ENCODE measurements at places on chromosomes 7 and 10. TPM values are rescaled to one million over a fixed set of nuclear protein-coding genes. Genes with fewer than 3 reads are reported as not detected.

DNA sequence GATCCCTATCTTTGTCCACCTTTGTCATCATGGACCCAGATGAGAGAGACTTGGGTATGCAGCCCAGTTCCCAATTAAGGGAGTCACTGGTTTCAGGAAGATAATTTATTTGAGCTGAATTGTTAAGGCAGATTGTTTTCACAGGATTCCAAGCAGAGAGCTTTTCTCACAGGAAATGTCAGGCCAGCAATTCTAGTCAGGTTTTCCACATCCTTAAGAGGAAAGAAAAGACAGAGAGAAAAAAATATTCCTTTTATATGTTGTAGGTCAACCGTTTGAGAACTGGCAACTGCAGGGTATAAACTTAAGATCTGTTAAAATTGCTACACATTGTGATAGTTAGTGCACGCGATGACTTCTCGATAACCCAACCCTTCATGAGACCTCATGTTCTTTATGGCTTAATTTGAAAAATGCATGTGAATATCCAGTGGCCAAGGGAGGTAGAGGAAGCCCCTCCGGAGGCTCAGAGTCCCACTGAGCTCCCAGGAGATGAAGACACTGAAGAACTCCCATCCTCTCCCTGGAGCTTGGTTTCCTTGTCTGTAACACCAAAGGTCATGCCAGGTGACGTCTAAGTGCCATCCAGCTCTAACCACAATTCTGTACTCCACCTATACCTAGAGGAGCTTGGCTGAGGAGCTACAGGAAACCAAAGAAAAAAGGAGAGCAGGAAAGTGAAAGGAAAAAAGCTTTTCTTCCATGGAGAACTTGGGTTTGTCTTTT, 45.6 kb downstream of the MINDY4 start:
- no peak for DNase-seq

DNA sequence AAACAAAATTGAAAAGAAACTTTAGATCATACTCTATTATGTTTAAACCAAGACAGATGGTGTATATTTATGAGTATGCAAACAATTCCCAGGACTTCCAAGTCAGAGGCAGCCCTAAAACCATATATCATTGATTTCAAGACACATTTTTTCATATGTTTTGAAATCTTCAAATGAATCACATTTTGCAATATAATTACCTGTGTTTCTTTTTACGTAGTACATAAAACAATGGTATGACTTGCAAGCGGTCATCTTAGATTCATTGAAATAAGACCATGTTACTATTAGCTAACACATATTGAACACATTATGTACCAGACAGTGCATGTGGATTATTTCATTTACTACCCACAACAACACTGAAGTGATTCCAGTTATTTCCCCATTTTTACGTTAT, 14.9 kb downstream of the SMURF1 start:
- DNase-seq: no peak

DNA sequence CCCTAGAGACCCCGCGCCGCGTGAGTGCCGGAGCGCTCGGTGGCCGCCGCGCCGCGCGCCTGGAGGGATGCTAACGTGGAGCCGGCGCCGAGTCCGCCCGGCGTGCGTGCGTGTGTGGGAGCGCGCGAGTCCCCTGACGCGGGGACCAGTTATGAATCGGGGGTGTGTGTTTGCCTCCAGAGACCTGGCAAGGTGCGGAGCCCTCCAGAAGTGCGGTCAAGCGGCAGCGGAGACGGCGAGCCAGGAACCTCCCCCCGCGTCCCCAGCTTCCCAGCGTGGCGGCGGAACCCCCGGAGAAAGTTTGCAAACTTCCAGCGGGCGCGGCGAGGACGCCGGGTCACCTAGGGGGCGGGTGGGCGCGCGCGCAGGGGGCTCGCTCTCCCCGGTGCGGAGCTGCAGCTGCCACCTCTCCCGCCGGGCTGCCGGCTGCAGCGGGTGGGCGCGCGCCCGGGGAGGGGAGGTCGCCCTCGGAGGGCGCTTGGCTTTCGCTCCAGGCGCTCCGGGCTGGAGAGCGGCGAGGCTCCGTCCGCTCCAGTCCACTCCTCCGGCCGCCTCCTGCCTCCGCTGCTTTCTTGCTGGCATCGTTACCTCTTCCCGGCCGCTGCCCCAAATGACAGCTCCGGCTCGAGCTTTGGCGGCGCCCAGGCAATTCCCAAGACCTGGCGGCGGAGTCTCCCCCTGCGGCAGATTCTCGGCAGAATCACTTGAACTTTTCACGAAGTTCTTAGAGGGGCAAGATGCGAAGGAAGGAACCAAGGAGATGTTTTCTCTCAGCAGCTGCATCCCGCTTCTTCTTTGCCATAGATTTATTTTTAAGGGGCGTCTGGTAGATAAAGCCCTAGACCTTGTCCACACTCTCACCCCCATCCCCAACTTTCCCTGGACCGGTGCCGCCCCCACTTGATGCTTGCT, 2.3 kb upstream of the CREB5 start:
- DNase-seq: peak; percentile 53

DNA sequence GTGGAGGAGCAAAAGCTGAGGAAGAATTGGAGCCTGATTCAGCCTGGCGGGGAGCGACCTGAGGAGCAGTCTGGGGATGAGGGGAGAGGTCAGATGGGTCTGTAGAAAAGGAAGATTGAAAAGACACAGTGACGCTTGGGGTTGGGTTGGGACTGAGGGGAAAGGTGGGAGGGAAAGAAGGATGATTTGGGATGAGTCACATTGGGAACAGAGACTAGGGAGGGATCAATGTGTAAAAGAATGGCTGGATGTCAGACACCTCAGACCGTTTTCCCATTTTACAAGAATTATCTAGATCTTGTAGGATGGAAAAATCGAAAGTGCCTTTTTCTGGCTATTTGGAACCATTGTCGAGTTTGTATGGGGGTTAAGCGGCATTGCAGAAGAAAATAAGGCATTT, 1076.5 kb downstream of the DNAJB9 start:
- no peak for DNase-seq

GRCh38 chr7:143176128-143176527, 7.1 kb upstream of the TAS2R39 start:
- DNase-seq: no peak

Gene CCZ1B
- 61.2 TPM for polyA plus RNA-seq

DNA sequence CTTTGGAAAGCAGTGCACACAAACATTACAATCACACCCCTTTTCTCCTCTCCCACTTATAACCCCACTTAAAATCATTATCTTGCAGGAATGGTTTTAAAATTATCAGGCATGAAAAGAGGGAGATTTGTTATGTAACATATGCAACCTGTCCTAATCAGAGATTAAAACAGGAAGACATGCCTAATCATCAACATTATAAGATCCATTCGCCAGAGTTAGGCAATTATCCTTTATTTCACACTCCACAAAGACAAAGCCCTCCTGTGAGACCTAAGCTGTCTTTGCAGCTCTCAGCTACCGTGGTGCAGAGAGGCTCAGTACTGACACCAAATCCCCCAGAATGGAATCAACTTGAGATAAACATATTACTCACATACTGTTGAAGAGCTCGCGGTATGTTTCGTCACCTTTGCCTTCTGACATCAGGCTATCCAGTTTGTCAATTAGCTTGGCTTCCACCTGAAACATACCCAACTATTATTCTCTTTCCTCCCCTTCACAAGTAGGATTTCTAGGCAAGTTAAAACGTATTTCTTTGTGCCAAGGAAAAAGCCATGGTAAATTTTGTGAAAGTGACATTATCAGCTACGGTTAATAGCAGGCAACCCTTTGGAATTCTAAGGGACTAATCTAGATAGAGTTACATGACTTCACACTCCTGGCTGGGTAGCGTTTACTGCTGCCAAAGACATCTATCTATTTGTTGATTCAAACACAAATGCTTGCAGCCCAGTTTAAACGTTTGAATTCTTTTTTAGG, 226.2 kb upstream of the IMMP2L start:
- DNase-seq: no peak

Gene FAM25C
- not detected for polyA plus RNA-seq

GRCh38 chr10:133526957-133527588, at the start of gene CYP2E1:
TSS of gene CYP2E1 (plus strand) at chr10:133527363. CDS start at chr10:133527396, 33 bp downstream.
- DNase-seq: no peak

Gene PIK3AP1
- 3.9 TPM for polyA plus RNA-seq

Gene TAS2R5
- 6.7 TPM for polyA plus RNA-seq

- no peak for DNase-seq
Measured at GRCh38 chr10:123146013-123146893, 1.7 kb upstream of the HMX2 start.

GRCh38 chr10:102395400-102396316, at the start of gene NFKB2:
TSS of gene NFKB2 (plus strand) at chr10:102395705. CDS start at chr10:102395960, 255 bp downstream.
- DNase-seq: peak; percentile 93

- no peak for DNase-seq
Measured at GRCh38 chr7:134941185-134941900, 45.0 kb upstream of the AGBL3 start.

GRCh38 chr7:12389089-12389700, 14.5 kb downstream of the VWDE start:
- peak; percentile 12 for DNase-seq

GRCh38 chr7:441684-442421, 77.8 kb downstream of the PDGFA start:
- DNase-seq: no peak

GRCh38 chr10:20058135-20058534, 241.9 kb downstream of the PLXDC2 start:
- no peak for DNase-seq

DNA sequence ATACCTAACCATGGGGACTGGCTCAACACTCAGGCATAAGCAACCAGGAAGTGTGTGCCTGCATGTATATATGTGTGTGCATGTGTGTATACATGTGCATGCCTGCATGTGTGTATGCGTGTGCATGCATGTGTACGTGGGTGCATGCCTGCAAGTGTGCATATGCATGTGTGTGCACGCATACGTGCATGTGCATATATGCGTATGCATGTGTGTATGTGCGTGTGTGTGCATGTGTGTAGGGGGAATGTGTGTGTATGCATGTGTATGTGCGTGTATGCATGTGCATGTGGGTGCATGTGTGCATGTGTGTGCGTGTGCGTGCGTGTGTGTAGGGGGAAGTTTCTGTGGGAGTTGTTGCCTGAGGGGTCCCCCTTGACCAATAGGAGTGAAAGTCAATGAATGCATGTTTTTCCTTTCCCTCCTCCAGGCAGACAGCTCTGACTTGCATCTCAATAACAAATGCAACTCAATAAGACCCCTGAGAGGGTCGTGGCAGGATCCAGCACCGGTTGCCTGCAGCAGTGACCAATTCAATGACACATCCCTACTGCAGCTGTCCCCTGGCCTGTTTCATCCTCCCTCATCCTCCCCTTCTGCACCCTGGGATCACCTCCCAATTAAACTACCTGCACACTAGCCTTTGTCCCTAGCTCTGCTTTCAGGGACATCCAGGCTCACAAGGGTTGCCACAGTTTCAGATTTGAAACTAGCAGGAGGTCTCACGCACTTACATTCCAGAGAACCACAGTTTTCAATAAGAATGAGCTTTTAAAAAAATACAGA, 27.0 kb upstream of the FZD8 start:
- DNase-seq: no peak

GRCh38 chr10:49349390-49349789, 46.5 kb downstream of the DRGX start:
- DNase-seq: no peak

DNA sequence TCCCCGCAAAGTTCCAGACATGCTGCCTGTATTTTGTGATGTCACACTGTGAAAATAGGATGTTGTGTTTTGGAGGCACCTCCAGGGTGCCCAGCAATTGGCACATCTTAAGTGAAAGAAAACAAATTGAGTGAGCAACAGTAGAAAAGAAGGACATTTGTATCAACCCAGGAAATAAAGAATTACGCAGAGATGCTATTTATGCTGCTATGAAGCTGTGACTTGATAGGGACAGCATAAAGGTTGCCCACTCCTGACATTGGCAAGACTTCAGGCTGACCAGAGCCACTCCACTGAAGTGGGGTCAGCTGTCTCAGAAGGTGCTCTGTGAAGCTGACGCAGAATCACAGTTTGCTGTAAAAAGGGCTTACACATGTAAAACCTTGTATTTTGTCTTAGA, 729.9 kb upstream of the GALNT17 start:
- no peak for DNase-seq

DNA sequence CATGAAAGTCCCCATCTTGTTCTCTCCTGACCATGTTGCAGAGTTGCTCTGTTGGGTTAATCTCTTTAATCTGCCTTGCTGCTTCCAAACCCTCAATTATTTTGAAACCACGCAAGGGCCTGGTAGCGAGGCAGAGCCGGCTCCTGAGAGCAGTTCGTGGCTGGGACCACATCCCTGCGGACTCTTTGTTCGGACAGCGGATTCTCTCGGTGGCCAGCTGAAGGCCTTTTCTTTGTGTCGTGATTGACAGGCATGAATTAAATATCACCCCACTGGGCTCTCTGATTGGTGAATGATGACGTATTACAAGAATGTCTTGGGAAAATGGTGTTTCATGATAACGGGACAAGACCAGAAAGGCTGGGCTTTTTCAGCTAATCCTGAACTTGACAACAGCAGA, 66.9 kb upstream of the ARHGAP21 start:
- no peak for DNase-seq

GRCh38 chr7:112147793-112148361, 58.3 kb downstream of the DOCK4 start:
- no peak for DNase-seq

DNA sequence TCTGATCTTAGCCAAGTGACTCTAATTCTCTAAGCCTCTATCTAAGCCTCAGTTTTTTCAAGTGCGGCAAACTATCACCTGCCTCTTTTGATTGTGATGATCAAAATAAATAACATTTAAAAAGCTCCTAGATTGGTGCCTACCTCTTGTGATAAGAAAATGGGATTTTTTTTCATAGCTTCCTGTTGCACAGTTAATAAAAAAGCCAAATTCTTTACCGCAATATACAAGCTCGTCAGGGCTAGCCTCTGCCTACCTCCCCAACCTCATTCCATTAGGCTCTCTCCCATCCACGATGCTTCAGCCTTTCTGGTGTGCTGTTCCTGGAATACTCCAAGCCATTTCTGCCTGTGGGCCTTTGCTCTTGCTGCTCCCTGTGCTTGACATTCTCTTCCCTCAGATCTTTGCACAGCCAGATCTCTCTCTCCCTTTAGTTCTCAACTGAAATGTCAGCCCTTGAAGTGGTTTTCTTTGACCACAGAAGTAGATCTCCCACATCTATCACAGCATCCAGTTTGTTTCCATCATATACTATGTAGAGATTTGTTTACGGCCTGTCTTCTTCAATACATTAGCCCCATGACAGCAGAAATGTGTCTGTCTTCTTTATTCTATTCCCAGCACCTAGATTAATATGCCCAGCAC, 48.8 kb downstream of the SFR1 start:
- DNase-seq: no peak

DNA sequence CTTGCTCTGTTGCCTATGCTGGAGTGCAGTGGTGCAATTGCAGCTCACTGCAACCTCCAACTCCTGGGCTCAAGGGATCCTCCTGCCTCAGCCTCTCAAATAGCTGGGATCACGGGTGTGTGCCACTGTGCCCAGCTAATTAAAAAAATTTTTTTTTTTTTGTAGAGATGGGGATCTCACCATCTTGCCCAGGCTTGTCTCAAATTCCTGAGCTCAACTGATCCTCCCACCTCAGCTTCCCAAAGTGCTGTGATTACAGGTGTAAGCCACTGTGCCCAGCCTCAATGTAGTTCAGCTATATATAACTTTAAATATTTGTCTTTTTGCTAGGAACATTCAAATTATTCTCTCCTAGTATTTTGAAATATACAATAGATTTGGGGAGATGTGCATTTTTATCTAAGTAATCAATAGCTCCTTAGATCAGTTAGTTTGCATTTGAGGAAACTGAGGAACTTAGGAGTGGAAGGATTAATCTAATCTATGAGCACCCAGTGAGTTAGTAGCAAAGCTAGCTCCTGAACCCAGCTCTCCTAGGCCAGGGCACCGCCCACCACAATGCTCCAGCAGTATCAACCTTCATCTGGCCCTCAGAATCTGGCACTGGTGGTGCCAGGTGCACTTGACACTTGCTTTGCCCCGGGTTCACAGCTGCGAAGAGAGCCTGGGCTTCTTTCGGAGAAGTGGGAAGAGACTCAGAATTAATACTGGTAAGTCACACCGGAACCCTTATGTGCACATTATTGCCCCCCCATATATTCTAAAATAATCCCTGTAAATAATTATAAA, 5.9 kb upstream of the LRMDA start:
- DNase-seq: no peak
